Spleen (tissue), 13 donors: ENCODE measurements at places on chromosomes 1 and 21. TPM values are rescaled to one million over a fixed set of nuclear protein-coding genes. Genes with fewer than 3 reads are reported as not detected.

GRCh38 chr21:29194847-29195246 lies 64.4 kb downstream of the MAP3K7CL start:
- no peak for DNase-seq

DNA sequence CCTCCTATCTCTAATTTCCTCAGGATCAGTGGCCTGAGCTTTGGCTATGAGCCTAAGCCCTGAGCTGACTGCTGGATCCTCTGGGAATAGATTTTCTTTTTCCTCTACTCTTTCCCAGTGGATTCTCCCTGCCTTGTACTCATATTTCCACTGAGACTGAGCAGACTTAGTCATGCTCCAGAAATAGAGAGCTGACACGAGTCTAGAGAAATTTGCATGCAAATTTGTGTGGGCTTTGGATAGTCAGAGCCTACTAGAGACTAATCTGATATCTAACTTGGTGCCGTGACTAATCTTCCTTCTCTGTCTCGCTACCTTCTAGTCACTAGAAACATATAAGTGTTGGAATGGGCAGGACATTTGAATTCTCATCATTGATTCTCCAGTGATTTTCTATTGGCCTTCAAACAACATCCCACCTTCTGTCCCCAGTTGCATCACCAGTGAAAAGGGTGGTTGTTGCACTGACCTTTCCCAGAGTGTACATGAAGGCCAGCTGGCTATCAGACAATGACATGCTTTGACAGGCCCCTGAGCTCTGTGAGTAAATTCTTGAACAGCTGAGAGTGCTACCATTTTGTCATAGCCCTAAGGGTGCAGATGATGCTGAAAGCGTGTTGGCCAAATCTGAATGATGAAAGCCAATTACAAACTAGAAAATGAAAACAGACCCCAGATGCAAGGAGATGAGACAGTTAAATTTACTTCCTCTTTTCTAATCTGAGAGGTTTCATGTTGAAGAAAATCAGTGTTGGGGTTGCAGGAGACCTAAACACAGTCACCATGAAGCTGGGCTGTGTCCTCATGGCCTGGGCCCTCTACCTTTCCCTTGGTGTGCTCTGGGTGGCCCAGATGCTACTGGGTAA lies at the start of gene FCRLA:
FCRLA (plus strand) TSS at position 748 of the 866 bp plus-strand sequence; CDS start at position 784, 36 bp downstream.
- DNase-seq, result no peak

GRCh38 chr1:66944330-66945274 lies 19.8 kb downstream of the MIER1 start:
- peak; percentile 68 for DNase-seq

GRCh38 chr1:180131510-180131909 lies 23.2 kb upstream of the QSOX1 start:
- no peak for DNase-seq

GRCh38 chr1:43048601-43049011 lies 89.9 kb upstream of the SLC2A1 start:
- no peak for DNase-seq

- no peak for DNase-seq
Observed at GRCh38 chr21:33234635-33235520, 5.1 kb downstream of the IFNAR2 start.

DNA sequence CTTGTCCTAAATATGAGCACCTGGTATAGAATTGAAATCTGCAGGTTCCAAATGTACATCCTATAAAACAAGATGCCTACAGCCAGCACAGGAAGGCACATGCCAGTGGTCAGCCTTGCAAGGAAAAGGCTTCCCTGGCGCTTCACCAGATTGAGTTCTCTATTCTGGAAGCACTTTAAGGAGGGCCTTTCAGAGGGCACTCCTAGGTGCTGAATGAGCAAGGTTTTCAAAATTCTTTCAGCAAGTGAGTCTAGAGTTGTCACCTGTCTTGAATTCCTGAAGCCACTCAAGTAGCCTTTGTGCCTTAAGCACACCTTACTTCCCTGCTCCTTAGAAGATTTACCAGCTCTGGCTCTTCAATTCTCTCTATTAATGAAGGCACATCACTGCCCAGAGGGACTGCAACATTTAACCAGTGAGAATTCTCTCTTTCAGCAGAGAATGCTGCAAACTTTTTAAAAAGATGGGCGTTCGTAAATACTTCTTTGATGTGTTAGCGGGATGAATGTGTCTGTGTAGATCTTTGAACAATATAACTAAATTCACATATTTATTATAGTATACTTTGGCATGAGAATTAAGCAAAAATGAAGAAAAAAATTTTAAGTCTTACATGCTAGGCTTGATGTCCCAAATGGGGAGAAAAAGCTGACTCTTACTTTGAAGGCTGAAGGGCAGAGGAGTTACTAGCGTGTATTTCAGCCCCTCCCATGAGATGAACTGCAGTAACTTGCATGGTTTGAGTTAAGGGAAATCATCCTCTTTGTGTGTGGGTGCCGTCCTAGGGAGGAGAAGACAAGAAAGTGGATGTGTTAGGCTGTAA lies 162.0 kb downstream of the NTPCR start:
- no peak for DNase-seq

DNA sequence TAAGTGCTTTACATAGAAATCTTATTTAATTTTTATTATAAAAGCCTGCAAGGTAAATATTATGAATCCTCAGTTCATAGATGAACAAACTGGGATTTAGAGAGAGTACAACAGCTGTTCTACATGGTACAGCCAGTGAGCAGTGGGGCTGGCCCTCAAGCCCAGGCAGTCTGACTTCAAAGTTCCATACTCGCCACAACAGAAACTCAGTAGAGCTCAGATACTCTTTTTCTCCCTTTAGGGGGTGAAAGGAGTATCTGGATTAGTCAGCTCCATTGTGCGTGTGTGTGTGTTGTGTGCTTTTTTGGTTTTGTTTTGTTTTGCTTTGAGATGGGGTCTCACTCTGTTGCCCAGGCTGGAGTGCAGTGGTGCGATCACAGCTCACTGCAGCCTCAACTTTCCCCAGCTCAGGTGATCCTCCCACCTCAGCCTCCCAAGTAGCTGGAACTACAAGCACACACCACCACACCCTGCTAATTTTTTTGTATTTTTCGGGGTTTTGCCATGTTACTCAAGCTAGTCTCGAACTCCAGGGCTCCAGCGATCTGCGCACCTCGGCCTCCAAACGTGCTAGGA lies 378.5 kb downstream of the SMYD3 start:
- no peak for DNase-seq

GRCh38 chr1:203126151-203126865 lies 1.2 kb upstream of the ADORA1 start:
- peak; percentile 74 for DNase-seq

DNA sequence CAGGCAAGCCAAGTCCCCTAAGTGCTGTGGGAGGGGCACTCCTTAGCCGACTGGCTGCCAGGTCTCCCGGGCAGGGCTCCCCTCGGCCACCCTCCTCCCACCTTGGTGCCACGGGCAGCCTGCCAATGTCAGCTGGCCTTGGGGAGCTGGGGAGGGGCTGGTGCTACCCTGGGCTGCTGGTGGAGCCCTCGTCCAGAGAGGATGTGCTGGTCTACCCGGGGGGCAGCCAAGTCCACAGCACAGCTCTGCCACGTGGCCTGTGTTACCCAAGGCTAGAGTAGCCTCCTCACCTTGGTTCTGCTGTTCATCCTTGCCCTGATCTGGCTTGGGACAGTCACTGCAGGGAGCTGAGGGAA lies 42.9 kb downstream of the CRYAA start:
- peak; percentile 59 for DNase-seq

GRCh38 chr1:44073528-44073927 lies 42.3 kb upstream of the SLC6A9 start:
- DNase-seq, result no peak

- DNase-seq, result no peak
Observed at GRCh38 chr1:97834899-97835298, 85.9 kb downstream of the DPYD start.

- no peak for DNase-seq
Observed at GRCh38 chr1:150619576-150620509, 9.6 kb downstream of the ENSA start.

- no peak for DNase-seq
Observed at GRCh38 chr1:111332190-111332589, 41.5 kb downstream of the CHIA start.

DNA sequence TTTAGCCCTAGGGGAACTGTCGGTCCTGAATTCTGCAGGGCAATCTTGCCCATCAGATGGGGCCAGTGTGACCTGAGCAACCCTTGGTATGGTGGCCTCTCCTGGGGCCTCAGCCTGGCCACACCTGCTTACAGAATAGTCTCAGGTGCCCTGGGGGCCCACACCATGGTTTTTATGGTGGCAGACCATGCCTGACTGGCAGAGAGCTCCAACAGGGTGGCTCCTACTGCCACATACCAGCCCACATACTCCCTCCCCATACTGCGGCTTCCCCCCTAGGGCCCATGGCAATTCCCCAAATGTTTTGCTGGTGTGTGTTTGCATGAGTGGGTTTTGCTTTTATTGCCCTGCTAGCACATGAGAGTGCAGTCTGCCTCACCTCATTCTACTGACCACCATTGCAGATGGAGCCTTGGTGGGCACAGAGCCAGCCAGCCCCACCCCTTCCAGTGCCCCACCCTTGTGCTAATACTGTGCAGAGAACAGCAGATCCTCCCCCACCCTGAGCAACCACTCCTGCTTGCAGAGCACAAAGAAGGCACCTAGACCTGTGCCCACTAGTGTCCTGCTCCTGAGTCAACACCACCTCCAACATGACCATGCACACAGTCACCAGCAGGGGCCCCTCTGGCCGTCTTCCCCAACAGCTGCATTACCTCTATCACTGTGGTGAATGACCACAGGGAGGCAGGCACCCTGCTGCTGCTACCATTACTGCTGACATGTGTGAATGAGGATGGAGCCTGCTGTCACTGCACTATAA lies 86.8 kb downstream of the GDAP2 start:
- no peak for DNase-seq

DNA sequence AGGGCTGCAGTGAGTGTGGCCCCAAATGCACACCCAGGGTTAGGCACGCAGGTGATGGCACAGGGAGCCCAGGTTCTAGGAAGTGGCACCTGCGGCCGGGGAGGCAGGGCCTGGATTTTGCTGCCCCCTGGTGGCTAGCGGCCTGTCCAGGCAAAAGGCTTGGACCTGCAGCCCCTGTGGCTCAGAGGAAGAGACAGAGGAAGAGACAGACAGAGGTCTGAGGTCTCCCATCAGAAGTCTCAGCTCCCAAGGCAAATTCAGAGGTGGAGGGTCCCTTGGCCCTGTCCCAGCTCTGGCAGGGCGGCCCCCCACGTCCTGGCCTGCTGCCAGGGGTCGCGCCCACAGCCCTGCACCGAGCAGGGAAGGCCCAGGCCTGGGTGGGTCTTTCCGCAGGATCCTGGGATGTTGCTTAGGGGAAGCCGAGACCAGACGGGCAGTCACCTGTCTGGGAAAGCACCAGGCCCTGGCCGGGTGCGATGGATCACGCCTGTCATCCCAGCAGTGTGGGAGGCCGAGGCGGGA lies 8.0 kb upstream of the TNFRSF14 start:
- peak; percentile 97 for DNase-seq

FAM72C gene
- 1.9 TPM for total RNA-seq

OR2L13 gene
- total RNA-seq, result 0.60 TPM

PGD gene
- 112 TPM for total RNA-seq

OR2M3 gene
- total RNA-seq, result 0.03 TPM

EVA1C gene
- total RNA-seq, result 23.6 TPM

CASP9 gene
- total RNA-seq, result 10.9 TPM

PADI1 gene
- not detected for total RNA-seq

CD2 gene
- 38.2 TPM for total RNA-seq
